ENCODE measurements at places on chromosomes 12 and 14. TPM values are rescaled to one million over a fixed set of nuclear protein-coding genes. Genes with fewer than 3 reads are reported as not detected.

The NKX2-1 gene
- total RNA-seq, result not detected

The FCF1 gene
- 38.8 TPM for total RNA-seq

The KCNJ8 gene
- total RNA-seq, result 1.1 TPM

The TDG gene
- total RNA-seq, result 20.4 TPM

The NELL2 gene
- total RNA-seq, result 3.0 TPM

The SLCO1A2 gene
- total RNA-seq, result not detected

The GDF3 gene
- not detected for total RNA-seq

The SETD1B gene
- total RNA-seq, result 16.3 TPM

The SYCP3 gene
- 0.12 TPM for total RNA-seq

The EML1 gene
- total RNA-seq, result 6.0 TPM

The CLEC4D gene
- total RNA-seq, result 0.24 TPM

GRCh38 chr12:109872-110271 lies 43.3 kb downstream of the IQSEC3 start:
- ATAC-seq, result no peak

DNA sequence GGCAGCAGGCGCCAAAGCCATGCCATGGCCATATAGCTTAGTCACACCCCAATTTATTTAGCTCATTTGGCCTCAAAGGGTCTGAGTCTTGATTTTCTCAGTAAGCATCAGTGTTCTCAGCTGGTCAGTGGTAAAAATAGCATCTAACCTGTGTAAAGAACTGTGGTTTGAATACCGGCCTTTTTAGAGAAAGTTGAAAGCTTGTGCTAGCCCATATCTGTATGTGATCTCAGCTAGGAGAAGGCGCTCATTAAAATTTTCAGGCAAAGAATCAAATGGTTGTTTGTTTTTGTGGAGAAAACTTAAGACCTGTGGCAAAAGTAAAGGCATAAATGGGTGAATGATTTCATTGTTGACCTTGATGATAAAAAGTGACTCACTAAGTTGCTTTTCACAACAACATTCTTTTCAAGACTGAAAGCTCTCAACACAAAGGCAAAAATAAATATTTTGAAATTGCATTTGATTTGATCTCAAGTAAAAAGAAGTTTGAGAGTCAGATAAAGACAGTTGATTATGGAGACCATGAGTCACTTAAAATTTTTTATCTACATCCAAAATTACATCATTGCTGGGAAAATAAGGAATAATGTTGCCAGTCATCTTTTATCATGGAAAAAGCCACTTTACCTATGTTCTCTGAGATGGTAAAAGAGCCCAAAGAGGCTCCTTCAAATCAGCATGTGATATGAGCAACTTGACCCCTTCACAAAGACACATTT lies 128.5 kb upstream of the RGS6 start:
- no peak for ATAC-seq

DNA sequence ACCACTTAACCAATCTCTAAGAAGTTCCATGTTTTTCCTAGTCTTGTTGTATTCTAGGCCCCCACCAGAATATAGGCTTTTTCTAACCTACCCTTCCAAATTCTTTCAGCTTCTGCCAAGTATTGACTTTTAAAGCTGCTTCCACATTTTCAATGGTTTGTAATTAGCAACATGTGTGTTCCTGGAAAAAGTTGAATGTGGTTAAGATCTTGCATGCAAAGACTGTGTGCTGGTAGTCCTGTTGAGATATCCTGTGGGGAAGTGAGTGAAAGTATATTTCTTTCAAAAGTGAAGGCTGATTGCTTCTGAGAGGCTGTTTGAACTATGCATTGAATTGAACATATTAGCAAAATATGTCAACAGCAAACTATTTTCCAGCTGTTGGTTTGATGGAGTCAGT lies 646 bp upstream of the OR6C4 start:
- ATAC-seq, result no peak

DNA sequence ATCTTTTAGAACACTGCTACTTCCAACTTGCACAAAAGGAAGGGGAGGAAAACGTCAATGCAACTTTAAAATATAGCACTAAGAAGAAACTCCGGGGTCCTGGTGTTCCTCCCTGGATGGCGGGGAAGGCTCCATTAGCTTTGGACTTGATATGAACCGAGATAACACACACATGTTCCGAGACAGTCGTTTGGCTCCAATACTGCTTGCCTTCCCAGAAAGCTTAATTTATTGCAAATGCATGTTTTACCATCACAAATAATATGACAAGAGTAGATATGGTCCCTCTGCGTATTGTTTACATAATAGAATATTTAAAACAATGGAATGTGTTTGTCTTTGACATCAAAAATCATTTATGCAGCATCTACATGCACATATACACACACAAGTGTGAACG lies 87.6 kb upstream of the CLMN start:
- ATAC-seq, result no peak

DNA sequence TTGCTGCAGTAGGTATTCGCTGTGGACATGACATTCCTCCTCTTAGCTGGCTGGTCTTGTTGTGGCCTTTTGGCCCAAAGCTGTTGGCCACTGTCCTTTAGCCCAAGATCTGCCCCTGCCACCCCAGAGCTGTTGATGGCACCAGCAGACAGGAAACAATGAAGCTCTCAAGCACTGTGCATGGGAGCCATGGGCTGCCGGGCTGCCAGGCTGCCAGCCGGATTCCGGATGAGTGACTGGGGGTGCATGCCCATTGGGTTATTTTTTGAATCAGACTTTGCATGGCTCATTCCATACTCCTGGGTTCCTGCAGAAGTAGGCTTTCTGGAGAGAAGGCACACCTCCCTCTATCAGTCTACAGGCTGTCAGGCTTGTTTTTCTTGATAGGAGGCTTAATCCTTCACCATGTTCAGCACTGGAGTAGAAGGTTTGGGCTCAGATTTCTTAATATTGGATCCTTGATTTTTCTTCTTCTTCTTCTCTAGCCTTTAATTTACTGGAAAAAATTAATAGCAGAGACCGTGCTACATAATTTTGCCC lies 32.4 kb downstream of the MAX start:
- ATAC-seq, result peak; percentile 61

GRCh38 chr14:53148671-53149070 lies 4.5 kb downstream of the DDHD1 start:
- ATAC-seq, result no peak

DNA sequence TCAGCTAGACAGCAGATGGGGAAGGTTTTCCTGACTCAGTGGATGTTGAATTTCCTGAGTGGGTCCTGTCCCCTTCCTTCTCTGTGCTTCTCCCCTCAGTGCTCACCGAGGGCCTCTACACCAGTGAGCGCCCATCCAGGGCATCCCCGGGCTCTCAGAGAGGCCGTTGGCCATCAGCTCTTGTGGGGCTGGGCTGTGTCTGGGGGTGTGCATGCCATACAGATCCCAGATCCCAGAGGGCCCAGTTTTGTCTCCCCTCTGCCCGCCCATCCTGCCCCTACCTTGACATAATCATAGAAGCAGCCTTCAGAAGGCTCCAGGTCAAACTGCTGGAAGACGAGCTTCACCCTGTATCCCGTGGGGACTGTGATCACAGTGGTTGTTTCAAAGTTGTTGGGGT lies 1.1 kb downstream of the C1R start:
- ATAC-seq, result no peak

DNA sequence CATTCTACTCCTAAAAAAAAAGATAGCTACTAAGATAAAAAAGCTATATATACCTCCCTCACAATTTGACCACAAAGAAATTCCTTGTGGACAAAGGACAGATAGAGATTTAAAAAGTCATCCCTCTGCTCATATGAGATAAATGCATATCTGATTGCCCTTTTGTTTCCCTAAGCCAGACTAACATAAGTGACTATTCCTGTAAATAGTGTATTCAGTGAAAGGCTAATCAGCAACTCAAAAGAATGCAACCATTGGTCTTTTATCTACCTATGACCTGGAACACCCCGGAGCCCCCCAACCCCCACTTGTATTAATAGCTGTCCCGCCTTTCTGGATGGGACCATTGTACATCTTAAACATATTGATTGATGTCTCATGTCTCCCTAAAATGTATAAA lies 6.3 kb upstream of the TMPO start:
- ATAC-seq, result no peak

DNA sequence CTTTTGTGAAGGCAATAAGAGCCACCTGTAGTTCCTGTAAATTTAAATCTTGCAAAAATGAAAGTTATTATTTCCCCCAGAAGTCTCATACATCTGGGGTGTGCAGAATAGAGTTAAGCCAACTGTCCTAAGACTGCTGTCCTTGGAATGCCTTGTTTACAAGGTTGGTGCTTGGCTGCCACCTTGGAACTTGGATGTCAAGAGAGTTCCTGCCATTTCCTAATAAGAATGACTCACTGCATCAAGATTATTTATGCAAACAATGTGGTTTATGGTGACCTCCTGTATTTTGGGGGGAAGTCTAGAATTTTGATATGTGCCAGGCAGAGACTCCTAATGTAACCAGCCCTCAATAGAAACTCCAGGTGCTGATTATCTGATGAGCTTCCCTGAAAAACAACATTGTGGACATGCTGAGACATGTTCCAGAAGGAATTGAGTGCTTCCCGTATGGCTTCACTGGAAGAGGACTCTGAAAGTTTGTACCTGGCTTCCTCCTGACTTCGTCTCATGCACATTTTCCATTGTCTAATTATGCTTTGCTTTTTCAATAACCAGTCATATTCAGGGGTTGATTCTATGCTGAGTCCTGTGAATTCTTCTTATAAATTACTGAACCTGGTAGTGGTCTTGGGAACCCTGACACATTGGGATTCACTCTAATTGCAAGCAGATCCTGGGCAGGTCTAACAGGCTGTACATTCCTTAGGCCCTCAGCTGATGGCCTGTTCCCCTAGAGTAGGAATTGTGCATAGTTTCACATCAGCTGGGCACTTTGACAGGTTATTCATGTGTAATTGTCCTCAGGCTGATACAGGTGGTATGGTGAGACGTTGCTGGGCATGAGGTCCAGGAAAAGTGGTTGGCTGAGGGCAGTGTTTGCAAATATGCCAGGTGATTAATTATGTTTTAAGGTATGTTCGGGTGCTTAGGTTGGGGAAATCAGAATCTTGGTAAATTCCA lies 1370.7 kb upstream of the TMEM132C start:
- ATAC-seq, result no peak

DNA sequence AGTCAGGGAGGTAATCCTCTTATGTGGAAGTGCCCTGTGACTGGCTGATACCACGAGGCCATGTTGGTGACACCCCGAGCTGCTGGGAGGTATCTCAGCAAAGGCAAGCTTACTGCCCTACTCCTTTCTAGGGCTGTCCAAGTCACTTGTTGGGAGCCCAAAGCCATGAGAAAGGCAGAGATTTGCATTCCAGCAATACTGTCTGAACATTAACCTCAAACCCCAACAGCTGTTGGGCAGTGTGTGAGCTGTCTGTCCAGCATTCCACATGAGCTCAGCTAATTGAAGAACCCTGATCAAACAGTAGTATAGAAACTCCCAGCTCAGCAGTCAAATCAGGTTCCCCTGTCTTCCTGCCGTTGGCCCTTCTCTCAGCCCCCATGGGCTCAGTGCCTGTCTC lies 9.2 kb downstream of the ABHD4 start:
- no peak for ATAC-seq

GRCh38 chr14:93977790-93978581 lies 1.6 kb upstream of the ASB2 start:
- ATAC-seq, result peak; percentile 25

DNA sequence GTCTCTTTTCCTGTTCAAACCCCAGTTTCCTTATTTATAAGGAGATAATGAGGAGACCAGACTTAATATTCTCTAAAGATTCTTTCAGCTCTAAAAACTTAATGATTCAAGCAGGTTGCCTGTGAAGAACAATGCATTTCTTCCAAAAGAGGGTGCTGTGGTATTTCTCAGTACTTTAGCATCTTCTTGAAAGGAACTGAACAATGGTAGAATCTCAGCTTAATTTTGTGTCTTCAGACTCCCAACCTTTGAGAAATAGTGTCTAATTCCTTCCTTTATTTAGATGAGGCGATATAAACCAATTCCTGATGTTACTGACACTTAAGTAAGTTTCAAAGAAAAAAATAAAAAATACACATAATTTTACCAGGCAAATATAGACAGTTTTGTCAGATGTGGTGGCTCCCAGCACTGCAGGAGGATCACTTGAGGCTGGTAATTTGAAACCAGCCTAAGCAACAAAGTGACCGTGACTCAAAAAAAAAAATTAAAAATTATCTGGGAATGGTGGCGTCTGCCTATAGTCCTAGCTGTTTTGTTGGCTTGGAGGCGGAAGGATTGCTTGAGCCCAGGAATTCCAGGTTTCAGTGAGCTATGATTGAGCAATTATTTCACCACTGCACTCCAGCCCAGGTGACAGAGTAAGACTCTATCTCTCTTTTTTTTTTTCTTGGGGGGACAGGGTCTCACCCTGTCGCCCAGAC lies 76.9 kb upstream of the PSMA6 start:
- no peak for ATAC-seq

DNA sequence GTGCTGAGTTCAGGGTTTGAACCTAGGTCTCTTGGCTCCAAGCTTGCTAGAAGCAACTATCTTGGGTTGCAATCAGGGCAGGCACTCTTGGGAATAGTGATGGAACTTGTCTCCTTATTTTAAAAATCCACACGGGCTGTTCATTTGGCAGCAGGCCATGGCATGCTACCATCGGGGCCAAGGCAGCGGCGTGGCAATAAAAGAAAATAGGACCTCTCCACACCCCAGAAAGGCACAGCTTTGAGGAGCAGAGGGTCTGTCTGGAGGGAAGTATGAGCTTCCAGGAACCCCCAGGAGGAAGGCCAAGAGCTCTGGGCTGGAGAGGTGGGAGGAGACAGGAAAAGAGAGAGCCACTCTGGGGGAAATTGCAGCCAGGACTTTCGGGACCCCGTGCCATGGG lies 15.3 kb downstream of the RPS6KL1 start:
- no peak for ATAC-seq

- no peak for ATAC-seq
Measured at GRCh38 chr12:106178562-106178961, 39.8 kb upstream of the NUAK1 start.

GRCh38 chr14:105026033-105026785 lies 5.3 kb upstream of the CDCA4 start:
- ATAC-seq, result no peak

- ATAC-seq, result no peak
Measured at GRCh38 chr14:100709289-100710284, 17.1 kb upstream of the DLK1 start.

GRCh38 chr14:69693801-69694729 lies 72.9 kb upstream of the SRSF5 start:
- ATAC-seq, result peak; percentile 87
